ENCODE measurements at places on chromosomes 1 and 21.

DNA sequence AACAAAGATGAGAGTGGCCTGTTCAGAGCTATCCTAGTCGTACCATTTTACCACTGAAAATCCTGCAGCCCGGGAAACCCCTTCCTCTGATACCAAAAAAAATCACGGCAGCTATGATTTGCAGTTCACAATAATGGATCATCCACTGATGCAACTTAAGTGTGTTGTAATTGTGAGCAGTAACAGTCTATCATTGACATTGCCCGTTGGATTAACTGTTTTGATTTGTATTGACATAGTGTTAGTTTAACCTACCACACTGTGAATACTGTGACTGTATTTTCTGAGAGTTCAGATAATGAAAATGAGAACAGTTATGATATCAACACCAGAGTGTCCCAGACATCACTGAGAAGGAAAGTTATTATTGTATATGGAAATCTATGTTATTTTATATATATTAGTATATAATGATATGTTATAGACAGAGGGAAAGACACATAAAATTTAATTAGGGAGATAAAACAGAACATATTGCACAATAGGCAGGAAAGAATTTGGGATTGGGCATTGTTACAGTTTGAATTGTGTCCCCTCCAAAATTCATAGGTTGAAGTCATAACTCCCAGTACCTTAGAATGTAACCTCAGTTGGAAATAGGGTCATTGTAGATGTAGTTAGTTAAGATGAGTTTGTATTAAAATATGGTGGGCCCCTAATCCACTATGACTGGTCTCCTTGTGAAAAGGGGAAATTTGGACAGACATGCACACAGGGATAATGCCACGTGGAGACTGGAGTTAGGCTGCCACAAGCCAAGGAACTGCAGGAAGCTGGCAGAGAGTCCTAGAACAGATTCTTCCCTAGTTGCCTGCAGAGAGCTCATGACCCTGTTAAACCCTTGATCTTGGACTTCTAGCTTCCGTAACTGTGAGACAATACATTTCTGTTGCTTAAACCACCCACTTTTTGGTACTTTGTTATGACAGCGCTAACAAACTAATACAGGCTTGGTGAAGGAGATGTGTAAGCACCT is 54.4 kb downstream of the TLCD4 start:
- no peak for DNase-seq

DNA sequence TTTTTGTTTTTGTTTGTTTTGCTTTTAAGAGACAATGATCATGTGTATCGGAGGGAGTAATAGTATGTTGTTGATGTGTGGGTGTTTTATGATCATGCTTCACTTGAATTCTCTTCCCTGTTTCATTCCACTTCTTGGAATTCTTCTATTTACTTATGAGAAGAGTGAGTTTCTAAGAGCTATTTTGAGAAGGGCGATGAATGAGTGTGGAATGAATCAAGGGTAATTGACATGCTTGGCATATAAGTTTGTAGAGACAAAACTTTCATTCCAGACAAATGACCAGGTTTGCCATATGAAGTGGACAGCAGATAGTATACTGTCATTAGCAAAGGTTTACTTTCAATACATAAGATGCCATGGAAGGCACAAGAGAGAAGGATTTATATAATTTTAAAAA is 42.3 kb upstream of the PDC start:
- DNase-seq: no peak

DNA sequence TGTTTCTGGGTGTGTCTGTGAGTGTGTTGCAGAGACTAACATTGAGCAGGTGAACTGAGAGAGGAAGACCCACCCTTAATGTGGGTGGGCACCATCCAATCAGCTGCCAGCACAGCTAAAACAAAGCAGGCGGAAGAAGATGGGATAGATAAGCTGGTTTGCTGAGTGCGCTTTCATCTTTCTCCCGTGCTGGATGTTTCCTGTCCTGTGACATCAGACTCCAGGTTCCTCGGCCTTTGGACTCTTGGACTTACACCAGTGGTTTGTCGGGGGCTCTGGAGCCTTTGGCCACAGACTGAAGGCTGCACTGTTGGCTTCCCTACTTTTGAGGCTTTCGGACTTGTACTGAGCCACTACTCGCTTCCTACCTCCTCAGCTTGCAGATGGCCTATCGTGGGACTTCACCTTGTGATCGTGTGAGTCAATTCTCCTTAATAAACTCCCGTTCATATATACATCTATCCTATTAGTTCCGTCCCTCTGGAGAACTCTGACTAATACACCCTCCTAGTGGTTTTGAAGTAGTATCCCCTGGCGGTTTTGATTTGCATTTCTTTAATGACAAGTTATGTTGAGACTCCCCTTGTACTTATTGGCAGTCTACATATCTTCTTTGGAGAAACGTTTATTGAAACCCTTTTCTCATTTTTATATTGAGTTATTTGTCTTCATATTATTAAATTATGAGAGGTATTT is 546.6 kb upstream of the TMPRSS15 start:
- DNase-seq: no peak

DNA sequence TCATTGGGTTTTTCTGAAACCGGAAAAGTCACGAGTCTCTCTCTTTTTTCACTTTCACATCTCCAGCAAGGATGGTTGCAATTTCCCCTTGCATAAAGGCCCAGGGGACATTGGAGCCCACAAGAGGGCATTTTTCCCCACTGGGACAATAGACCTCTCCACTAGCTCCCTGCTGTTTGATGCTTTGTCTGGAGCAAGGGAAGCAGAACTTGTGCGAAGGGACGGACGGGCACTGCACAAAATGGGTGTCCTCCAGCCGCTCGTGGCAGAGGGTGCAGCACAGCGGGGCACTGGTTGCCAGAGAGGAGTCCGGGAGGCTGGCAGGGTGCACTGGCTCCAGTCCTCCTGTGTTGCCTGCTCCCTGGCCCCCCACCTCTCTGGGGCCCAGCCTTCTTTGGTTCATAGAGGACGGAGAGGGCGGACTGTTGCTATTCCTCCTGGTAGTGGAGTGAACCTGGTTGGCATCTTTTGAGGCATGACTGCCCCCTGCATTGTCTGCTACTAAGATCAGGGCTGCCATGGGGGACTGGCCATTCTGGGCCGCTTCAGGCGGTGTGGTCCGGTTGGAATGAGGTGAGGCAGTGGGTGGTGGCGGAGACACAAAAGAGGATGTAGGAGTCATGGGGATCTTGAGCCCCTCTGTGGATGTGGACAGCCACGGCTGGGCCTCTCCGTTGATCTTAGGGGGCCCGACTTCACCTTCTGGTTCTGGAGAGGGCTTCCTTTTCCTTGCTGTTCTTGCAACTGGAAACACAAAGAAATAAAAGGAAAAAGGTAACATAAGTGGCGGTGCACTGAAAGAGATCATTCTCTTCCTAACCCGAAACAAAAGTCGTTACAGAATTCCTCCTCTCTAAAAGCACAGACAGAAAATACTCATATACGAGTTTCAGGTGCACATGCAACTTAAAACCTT is 2.6 kb downstream of the IRF2BP2 start:
- no peak for DNase-seq

DNA sequence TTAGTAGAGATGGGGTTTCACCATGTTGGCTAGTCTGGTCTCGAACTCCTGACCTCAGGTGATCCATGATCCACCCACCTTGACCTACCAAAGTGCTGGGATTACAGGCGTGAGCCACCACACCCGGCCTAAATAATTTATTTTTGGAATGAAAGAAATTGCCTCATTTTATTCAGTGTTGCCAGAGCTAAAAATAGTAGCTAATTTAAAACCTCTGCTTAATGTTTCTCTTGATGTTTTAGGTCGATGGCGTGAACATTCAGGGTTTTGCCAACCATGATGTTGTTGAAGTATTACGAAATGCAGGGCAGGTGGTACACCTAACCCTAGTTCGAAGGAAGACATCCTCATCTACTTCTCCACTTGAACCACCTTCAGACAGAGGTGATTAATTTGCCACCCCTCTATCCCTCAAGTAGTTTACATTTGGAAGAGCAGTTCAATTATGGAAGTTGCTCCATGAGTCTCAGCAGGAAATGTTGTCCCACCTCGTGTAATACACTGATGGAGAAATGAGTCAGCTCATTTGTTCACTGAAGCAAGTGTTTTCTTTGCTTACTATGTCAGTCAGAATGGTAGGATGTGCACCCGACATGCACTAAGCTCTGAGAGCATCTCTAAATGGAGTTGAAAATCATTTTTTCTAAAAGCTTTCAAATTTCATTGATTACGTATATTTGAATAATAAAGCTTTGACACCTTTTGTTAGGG is 54.9 kb downstream of the PATJ start:
- no peak for DNase-seq

DNA sequence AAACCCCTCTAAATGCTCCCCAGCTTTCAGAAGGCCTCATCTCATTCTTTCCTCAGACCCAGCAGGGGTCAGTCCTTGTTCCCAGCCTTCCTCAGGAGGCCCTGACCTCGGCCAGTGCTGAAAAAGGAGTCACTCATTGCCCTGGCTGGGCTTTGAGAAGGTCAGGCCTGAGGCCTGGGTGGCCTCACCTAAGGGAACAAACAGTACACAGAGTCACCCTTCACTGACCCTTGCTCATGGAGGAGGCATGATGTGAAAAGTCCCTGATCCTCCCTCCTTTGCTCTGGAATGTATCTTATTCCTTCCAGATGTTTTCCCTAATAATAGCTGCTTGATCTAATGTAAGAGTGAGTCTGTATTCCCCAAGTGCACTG is 117.7 kb upstream of the SLC44A3 start:
- no peak for DNase-seq

DNA sequence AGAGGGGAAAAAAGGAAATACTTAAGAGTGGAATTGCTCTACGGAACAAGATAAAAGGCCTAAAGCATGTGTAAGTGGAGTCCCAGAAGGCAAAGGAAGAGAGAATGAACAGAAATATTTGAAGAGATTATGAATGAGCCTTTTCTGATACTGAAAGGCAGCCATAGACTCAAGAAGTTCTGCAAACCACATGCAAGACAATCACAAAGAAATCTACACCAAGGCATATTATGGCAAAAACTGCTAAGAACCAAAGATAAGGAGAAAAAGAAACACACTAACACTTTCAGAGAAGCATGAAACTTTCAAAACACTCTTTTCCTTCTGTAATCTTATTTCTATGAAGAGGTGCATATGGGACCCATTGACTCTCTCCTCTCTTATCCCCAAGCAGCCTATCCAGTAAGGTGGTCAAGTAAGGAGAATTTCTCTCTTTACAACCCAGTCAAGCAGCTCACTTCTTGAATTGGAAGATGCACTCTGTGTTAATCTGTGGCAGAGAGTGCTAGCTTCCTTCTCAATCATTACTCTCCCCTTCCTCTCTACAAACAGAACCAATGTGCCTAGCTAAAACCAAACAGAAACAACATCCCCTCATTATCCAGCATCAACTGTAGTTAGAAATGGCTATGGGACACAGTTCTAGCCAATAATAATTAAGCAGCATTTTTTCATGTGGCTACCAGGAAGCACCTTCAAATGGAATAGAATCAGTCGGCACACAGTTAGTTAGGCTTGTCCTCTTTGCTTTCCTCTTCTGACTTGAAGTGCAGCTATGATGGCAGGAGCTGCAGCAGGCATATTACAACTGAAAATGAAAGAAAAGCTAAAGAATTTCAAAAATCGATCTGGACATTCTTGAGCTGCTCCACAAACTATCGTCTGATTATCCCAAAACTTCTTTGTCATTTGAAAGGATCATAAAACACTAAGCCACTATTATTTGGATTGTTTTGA is 25.9 kb downstream of the KRTAP19-8 start:
- DNase-seq: no peak

- no peak for DNase-seq
Observed at GRCh38 chr1:119435052-119435451, 20.1 kb downstream of the HSD3B2 start.

- DNase-seq: no peak
Observed at GRCh38 chr1:236016782-236017400, 48.0 kb downstream of the NID1 start.

DNA sequence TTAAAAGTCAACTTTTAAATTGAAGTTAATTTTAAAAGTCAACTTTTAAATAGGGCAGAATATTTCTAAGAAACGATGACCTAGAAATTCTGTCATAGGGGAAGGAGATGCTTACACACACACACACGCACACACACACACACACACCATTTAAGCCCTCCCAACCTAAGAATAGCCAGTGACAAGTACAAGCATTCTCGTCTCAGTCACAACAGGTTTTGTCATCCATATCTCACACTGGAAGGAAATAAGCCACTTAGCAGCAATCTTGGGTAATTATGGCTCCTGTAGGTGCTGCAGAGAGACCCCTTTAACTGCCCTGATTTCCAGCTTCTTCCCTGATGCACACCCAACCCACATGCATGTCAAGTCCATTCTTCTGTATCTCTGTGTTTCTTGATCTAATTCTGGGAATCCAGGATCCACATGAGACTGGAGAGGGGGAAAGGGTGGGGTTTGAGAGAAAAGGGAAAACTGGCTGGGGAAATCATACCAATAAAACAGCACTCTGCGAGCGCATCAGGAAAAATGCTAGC is 338.1 kb downstream of the PAPPA2 start:
- DNase-seq: no peak

DNA sequence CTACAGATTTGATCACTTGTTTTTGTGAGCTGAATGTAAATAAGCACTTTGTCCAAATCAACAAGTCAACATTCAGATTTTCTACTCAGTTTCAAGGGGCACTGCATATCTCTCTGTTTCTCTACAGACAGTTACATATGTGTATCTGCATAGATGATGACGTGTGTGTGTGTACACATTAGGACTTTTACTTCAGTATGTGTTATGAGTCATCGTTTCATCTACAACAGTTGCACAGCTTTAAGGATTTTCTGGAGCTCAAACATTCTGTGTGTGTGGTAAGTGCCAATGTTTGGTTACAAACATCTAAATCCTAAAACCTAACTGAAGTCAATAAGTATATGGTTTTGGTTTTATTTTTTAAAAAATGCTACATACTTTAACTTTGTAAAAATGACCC is 494.5 kb upstream of the PBX1 start:
- no peak for DNase-seq

- DNase-seq: no peak
Observed at GRCh38 chr21:34132926-34133325, 59.5 kb downstream of the MRPS6 start.

- DNase-seq: no peak
Observed at GRCh38 chr1:183543619-183544204, 46.5 kb downstream of the NCF2 start.

DNA sequence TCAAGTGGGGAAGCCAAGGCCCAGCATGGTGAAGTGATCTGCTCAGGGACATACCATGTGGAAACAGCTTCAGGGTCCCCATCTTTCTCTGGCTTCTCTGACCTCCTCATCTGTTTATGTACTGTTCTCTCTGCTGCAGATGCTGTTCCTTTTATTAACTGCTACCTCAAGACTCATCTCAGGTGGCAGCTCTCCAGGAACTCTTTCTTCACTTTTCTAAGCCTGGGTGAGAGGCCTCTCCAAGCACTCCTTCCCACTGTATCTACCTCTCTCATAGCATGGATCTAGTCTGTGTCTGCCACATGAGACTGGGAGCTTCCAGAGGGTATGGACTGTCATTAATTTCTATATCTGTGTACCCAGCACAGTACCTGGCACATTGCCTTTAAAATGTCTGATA is 73.4 kb upstream of the PPM1J start:
- no peak for DNase-seq

DNA sequence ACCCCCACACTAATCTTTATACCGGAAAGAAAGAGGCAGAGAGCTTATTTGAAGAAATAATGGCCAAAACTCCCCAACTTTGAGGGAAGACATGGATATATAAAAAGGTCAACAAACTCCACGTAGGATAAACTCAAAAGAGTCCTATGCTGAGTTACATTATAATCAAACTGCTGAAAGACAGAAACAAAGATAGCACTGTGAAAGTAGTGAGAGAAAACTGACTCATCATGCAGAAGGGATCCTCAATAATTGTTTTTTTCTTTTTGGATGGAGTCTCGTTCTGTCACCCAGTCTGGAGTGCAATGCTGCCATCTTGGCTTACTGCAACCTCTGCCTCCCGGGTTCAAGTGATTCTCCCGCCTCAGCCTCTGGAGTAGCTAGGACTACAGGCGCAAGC is 48.5 kb upstream of the TTC39A start:
- no peak for DNase-seq
